ENCODE measurements at places on chromosomes 6 and 20.

DNA sequence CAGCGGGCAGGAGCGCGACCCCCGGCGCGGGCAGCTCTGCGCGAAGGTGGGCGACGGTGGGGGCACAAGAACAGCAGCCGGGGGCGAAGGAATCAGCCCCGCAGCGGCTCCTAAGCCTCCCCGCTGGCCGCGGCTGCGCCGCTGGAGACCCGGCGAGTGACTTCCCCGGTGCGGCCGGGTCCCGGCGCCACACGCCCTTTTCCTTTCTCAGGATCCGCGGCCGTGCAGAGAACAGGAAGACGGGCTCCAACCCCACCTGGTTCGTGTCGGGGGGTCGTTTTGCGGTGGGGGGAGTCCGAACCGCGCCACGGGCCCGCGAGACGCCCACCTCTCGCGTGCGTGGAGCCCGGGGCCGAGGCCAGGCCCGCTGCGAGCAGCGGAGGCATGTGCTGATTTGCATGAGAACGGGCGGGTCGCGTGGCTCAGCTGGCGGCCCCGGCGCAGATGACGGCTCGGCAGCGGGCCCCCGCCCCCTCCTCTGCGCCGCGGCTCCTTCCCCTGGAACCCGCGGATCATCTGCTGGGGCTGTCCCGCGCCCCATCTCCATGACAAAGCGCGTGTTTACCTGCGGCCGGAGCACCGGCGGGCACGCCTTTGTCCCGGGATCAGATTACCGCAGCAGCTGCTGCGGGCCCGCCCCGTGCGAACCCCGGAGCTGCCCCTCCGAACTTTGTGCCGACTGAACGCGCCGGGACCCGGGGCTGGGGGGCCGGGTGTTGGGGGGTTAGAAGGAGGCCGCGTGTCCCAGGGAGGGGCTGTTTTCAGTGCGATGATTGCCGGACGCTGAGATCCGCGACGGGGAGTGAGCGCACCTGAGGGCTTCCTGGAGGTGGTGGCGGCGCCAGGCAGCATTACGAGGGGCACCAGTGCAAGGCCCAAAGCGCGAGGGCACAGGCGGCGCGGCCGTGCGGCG, 4.9 kb upstream of the DLL1 start:
- no peak for DNase-seq

DNA sequence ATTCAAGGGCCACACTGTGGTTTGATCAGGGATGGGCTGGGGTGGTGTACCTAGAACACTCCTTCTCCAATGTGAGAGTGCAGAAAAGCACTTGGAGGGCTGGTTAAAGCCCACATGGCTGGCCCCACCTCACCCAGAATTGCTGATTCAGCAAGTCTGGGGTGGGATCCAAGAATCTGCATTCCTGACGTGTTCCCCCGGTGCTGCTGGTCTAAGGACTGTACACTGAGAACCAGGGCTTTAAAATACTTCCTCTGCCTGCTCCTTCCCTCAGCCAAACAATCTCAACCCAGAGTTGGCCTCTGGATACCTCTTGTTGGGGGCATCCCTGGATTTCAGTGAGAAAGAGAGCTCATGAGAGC, 13.4 kb upstream of the OCSTAMP start:
- no peak for DNase-seq

DNA sequence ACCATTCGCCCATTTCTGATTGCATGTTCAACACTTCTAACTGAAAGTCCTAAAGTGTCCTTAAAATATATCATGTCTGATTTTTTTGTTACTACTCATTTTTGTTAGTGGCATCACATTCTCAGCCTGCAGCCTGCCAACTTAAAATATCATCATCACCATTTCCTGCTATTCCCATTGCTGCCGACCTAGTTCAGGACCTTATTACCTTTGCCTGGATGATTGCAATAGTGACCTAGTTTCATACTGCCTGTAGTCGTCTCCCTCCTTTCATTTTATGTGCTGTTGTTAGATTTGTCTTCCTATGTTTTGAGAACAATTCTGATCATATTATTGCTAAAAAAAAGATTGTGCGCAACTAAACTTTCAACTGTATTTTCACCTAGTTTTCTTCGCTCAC, 6.2 kb downstream of the RWDD1 start:
- DNase-seq, result no peak

DNA sequence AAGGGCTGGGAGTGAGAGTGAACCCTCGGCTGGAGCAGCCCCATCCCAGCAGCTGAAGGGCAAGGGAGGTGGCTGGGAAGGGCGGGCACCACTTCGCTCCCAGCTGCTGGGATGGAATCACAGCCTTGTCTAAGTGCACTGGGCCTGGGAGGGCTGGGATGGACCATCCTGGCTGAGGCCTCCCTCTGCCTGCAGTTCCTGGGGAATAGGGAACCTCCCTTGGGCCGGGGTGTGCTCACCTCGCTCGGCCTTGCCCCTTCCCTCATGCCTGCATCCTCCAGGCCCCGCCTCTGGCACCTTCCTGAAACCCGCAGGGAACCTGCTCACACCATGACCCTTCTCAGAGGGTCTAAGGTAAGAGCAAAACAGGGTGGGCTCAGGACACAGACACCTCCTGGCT, 53.7 kb downstream of the SMOC2 start:
- no peak for DNase-seq

GRCh38 chr6:31657406-31658157, 1.9 kb downstream of the APOM start:
- DNase-seq, result no peak

DNA sequence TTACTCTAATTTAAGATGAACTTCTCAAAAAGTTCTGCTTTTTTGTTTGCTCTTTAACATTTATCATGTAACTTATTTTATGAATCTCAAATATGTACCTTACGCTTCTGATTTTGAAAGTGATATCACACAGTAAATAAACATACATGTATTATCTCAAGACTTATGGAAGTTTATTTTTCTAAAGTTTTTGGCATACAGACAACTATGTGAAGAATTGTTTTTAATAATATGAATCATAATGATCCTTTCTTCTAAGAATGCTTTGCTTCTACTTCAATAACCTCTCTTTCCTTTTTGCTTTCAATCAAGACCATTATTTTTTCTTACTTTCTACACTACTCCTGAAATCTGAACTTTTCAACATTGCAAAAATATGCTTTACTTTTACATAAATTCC, 816.4 kb downstream of the EYS start:
- no peak for DNase-seq

- DNase-seq, result no peak
Measured at GRCh38 chr6:73145690-73146089, 79.6 kb downstream of the KHDC1L start.

DNA sequence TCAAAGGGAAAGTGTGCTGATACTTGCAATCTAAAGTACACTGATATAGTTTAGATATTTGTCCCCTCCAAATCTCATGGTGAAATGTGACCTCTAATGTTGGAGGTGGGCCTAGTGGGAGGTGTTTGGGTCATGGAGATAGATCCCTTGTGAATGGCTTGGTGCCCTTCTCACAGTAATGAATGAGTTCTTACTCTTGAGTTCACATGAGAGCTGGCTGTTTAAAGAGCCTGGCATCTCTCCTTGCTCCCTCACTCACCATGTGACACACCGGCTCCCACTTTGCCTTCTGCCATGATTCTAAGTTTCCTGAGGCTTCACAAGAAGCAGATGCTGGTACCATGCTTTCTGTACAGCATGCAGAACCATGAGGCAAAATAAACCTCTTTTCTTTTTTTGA, 78.1 kb downstream of the REPS1 start:
- DNase-seq, result no peak

- no peak for DNase-seq
Measured at GRCh38 chr20:483815-484644, 21.7 kb upstream of the TBC1D20 start.

GRCh38 chr20:46400253-46400652, 6.2 kb downstream of the ELMO2 start:
- DNase-seq, result peak; percentile 11

DNA sequence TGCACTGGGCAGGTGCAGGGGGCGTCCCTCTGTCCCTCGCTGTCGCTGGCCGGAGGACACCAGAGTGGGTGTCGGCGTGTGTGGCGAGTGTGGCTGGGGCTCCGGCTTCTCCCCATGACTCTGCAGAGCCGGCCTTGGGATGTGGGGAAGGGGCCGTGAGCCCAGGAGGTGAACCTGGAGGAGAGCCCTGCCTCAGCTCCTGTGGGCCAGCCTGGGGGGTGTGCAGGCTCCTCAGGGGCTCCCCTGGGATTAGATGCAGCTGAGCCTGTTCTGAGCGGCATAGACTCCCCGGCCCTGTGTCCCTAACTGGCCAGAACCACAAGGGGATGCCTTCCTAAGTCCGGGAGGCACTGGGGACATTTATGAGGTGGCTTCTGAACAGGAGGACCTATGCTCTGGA, 73.2 kb upstream of the GATA5 start:
- no peak for DNase-seq

DNA sequence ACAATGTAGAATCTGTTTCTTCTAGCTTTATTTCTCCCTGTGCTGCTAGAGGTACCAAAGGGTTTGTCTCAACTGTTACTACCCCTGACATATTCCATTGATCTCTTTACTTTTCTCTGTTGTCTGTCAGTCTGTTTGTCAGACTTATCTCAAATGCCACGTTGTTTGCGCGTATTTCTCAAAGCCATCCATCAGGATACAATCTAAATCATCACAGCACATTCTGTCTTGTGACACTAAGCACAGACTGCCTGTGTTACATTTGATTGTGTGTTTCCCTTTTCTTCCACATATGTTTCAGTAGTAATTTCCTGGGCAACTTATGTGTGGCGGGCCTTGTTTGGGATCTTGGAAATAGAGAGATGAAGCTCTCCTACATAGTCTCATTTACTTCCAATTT, 30.2 kb upstream of the SERINC3 start:
- no peak for DNase-seq

DNA sequence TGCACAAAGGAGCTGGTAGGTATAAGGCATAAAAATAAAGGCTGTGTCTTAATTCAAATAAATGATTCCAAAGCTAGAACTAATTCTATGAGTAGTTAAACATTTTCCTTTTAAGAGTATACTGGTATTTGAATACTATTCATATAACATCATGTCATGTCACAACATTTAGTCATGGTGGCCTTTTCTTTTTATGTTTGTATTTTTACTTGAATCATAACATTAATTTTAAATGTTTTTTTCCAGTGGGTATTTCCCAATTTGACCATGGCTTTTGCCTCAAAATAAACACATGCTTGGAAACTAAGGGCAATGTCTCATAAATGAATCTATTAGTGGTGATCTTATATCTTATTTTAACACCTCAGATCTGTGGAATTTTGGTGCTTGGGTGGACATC, 177.1 kb downstream of the CD109 start:
- DNase-seq, result no peak

GRCh38 chr6:135657207-135657606, 159.7 kb upstream of the AHI1 start:
- DNase-seq, result no peak

DNA sequence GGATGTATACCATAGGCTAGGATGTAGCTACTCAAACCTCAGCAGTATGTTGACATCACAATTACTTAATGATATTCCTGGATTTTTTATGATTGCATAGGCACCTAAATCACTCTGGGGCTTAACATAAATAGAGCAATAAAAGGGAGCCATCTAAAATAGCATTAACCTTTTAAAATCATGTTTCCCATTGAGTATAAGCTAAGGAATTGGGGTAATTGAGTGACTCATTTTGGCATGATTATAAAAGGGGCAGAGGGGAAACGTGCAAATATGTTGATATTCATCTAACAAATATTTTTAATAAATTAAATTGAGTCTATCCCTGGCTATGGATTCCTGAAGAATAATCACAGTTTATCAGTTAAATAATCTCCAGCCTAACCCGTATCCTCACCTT, 74.0 kb upstream of the ADGRF1 start:
- no peak for DNase-seq

DNA sequence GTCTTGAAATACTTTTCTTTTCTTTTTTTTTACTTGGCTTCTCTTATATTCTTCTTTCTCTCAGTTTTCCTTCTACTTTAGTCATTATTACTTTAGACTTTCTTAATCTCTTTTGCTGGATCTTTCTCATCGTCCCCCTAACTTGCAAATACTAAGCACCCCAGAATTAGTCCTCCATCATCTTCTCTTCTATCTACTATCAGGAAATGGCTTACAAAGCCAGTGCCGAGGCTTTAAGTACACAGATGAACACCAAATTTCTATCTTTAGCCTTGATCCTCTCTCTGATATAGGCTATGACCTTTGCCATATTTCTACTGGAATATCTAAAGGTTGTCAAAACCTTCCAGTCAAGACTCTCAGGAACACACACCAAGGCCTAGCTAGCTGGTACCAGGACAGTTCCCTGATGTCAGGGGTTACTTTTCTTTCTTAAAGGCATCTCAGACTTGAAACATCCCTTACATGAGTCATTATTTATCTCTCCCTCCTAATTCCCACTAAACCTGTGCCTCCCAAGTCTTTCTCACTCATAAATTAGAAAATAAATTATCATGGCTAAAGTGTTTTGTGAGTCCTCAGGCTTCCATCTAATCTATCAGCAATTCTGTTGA, 278.6 kb upstream of the TCF21 start:
- DNase-seq, result no peak

GRCh38 chr6:137879885-137880745, 13.1 kb downstream of the TNFAIP3 start:
- no peak for DNase-seq

GRCh38 chr6:154511791-154512190, 1.3 kb upstream of the CNKSR3 start:
- no peak for DNase-seq

DNA sequence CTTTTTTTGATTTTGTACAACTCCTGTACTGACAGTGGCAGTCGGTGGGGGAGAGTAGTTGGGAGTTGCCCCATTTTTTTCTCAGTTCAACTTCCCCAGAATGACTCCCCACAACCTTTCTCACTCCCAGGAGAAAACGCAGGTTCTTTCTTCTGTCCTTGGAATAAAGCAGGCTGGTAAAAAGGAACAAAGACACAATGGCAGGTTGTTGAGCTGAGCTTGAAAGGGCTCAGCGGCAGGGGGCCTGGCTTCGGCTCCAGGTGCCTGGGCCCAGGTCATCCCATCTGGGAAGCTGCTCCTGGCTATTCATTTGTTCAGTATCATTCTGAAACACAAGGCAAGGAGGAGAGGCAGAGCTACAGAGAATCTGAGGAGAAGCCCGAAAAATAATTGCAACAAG, 46.2 kb downstream of the PROKR2 start:
- no peak for DNase-seq

GRCh38 chr20:34024723-34025351, 31.1 kb downstream of the RALY start:
- no peak for DNase-seq

DNA sequence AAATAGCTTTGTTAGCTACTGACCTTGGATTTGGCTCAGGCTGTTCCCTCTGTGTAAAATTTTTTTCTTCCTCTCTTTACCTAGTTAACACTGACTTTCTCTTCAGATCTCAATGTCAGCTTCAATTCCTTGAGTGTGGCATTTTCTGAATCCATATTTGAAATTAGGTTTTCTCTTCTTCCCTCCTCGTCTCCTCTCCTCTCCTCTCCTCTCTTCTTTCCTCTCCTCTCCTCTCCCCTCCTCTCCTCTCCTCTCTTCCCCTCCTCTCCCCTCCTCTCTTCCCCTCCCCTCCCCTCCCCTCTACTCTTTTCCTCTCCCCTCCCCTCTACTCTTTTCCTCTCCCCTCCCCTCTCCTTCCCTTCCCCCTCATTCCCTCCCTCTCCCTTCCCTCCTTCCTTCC, 453.3 kb downstream of the BMP2 start:
- no peak for DNase-seq
